ENCODE measurements at places on chromosomes 1 and 21. TPM values are rescaled to one million over a fixed set of nuclear protein-coding genes. Genes with fewer than 3 reads are reported as not detected.

GRCh38 chr1:6625584-6626149 lies 999 bp downstream of the THAP3 start:
- DNase-seq, result no peak
- H3K4me3 ChIP-seq, result peak overlapping the region; percentile 91
- peaks cover 18% of the 10 kb centered on the region for H3K36me3 ChIP-seq
- H3K27me3 ChIP-seq, result no peaks in the 10 kb centered on the region

HSD3B2 gene
- total RNA-seq, result not detected

DNA sequence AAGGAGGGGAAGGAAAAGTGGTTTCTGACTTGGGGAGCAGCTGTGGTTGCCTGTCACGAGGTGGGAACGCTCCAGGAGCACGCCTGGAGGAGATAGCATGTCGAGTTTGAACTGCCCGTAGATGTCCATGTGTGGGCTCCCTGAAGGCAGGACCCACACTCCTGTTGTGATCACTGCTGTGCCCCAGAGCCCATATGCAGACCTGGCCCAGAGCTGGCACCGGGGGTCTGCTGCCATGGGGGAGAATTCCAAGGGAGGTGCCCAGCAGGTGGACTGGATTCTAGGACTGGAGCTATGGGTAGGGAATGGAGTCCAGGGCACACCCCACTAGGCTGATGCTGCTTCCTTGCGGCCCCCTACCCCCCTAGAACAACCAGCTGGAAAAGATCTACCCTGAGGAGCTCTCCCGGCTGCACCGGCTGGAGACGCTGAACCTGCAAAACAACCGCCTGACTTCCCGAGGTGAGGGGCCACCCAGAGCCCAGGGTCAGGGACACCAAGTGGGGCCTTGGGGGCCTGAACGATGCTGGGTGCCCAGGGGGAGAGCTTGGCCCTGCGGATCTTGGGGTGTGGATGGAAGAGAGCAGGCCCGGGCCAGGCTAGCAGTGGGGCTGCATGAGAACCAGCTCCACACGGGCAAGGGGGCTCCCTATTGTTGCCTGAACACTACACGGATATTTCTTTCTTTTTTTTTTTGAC lies 9.3 kb downstream of the PODN start:
- H3K27ac ChIP-seq, result no peak overlapping the region
- H3K36me3 ChIP-seq, result no peaks in the 10 kb centered on the region

DNA sequence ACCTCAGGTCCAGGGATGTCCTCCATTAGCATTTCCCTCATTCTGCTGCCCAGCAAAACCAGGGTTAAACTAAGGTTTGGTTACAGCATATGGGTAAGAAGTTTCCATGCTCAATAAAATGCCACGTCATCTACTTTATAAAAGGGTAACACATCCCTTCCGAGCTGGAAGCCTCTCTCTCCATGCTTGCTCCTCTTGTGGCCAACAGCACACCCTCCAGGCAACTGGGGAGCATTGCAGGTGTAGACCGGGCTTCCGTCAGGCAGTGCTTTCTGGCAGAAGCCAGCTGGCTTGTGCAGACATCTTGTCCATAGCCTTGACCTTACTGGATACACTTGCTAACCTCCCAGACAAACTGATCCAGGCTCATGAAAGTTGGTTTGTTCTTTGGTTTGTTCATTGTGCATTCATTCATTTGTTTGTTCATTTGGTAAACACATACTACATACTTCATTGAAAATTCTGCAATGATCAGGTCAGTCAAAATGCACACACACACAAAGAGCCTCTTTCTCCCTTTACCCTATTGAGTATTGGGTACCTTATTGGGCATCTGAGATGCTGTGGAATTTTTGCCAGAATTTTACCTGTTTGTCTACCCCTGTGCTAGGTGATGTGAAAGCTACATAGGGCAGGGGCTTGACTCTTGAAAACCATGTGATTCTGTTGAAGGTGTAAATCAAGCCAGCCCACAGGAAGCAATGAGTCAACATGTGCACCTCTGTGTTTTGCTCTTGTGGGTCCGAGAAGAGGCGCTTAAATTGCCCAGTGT lies 422.8 kb downstream of the CAMTA1 start:
- DNase-seq, result no peak
- no peaks in the 10 kb centered on the region for H3K4me1 ChIP-seq
- no peak overlapping the region for H3K27ac ChIP-seq
- no peak overlapping the region for H3K4me3 ChIP-seq

DNA sequence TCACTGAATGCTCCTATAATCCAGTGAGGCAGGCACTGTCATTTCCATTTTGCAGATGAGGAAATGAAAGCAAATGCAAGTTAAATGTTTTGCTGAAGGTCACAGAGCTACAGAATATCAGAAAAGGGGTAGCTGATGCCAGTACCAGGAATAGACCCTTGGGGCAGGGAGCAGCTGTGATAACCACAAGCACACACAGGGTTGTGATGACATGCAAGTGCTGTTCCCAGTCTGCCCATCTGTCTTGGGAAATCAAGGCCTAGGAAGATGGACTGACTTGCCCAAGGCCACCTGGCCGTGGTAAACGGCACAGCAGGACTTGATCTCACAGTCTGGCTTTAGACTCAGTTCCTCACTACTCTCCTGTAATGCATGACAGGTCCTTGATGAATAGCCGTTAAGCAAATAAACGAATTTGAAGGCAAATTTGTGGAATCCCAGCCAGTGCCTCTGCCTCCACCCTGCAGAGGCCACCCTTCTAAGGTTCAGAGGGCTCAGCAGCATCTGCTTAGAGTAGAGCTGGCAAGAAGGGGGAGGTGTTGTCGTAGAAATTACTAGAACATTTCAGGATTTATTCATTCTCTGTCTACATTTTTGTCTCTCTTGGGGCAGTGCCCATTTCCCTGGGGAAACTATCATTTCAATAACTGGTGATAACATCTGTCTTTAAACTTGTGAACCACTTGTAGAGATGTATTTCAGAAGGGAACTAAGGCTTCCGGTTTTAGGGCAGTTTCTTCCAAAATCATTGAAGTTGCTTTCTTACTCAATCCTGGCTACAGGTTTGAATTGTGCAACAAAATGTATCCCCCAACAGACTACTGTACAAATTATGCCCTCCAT lies 53.2 kb upstream of the MRPS6 start:
- H3K36me3 ChIP-seq, result peaks cover 20% of the 10 kb centered on the region
- DNase-seq, result no peak
- peaks cover 34% of the 10 kb centered on the region for H3K4me1 ChIP-seq
- H3K27me3 ChIP-seq, result no peaks in the 10 kb centered on the region
- no peak overlapping the region for H3K4me3 ChIP-seq
- peak overlapping the region; percentile 47 for H3K27ac ChIP-seq

- DNase-seq, result no peak
- no peak overlapping the region for H3K27ac ChIP-seq
- no peaks in the 10 kb centered on the region for H3K36me3 ChIP-seq
- peaks cover 8% of the 10 kb centered on the region for H3K4me1 ChIP-seq
- no peaks in the 10 kb centered on the region for H3K27me3 ChIP-seq
Observed at GRCh38 chr1:94989911-94990473, 63.1 kb upstream of the CNN3 start.

PTAFR gene
- 0.99 TPM for total RNA-seq

DNA sequence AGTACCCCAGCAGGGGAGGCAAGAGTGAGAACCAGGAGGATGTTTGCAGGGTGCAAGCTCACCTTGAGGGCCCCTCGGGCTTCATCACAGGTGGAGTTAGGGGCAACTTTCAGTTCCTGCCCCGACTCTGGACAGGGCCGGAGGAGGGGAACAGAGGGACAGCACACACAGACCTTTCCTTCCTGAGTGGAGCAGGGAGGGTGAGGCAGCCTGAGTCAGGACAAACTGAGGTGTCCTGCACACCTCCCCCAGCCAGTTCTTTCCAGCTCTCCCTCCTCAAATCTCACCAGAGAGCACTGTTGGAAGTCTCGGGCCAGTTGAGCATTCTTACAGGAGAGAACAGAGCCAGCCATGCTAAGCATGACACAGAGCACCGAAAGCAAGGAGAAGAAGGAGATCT lies 1.5 kb downstream of the ENTREP3 start:
- H3K36me3 ChIP-seq, result no peaks in the 10 kb centered on the region
- no peaks in the 10 kb centered on the region for H3K27me3 ChIP-seq
- peak overlapping the region; percentile 80 for H3K4me3 ChIP-seq
- H3K27ac ChIP-seq, result no peak overlapping the region
- peaks cover 15% of the 10 kb centered on the region for H3K4me1 ChIP-seq
- no peak for DNase-seq

GRCh38 chr1:81800695-81801650 lies at the start of gene ADGRL2:
Gene ADGRL2, plus strand, starts transcription at chr1:81800934. Its CDS starts 36,051 bp downstream, at chr1:81836985.
- peak; percentile 25 for DNase-seq
- peak within 1 kb of the TSS; percentile 48 for H3K4me3 ChIP-seq
- H3K27me3 ChIP-seq, result peaks cover 63% of the 10 kb centered on the region
- H3K4me1 ChIP-seq, result peaks cover 4% of the 10 kb centered on the region
- no peak within 1 kb of the TSS for H3K27ac ChIP-seq

GLMN gene
- total RNA-seq, result 17.3 TPM

GRCh38 chr1:80258659-80259058 lies 1252.1 kb upstream of the ADGRL4 start:
- H3K36me3 ChIP-seq, result no peaks in the 10 kb centered on the region
- DNase-seq, result no peak

GRCh38 chr1:118989006-118989815 lies 1.1 kb upstream of the TBX15 start:
- H3K27ac ChIP-seq, result peak overlapping the region; percentile 30
- DNase-seq, result no peak
- peaks cover 92% of the 10 kb centered on the region for H3K27me3 ChIP-seq
- H3K4me3 ChIP-seq, result peak overlapping the region; percentile 22
- peaks cover 15% of the 10 kb centered on the region for H3K4me1 ChIP-seq

GRCh38 chr1:170836141-170836540 lies 99.2 kb upstream of the MROH9 start:
- H3K27me3 ChIP-seq, result no peaks in the 10 kb centered on the region
- H3K4me1 ChIP-seq, result no peaks in the 10 kb centered on the region
- no peaks in the 10 kb centered on the region for H3K36me3 ChIP-seq
- no peak overlapping the region for H3K27ac ChIP-seq
- no peak overlapping the region for H3K4me3 ChIP-seq

THEMIS2 gene
- total RNA-seq, result 40.5 TPM

- peaks cover 4% of the 10 kb centered on the region for H3K4me1 ChIP-seq
- H3K27ac ChIP-seq, result no peak overlapping the region
- peaks cover 4% of the 10 kb centered on the region for H3K27me3 ChIP-seq
- H3K4me3 ChIP-seq, result no peak overlapping the region
- H3K36me3 ChIP-seq, result peaks cover 1% of the 10 kb centered on the region
- no peak for DNase-seq
Observed at GRCh38 chr1:171901245-171901644, 59.9 kb downstream of the DNM3 start.

GRCh38 chr21:46436621-46437020 lies 22.1 kb upstream of the DIP2A start:
- DNase-seq, result no peak
- peaks cover 13% of the 10 kb centered on the region for H3K4me1 ChIP-seq
- H3K27ac ChIP-seq, result peak overlapping the region; percentile 83

- no peaks in the 10 kb centered on the region for H3K27me3 ChIP-seq
- H3K4me1 ChIP-seq, result no peaks in the 10 kb centered on the region
- no peak overlapping the region for H3K4me3 ChIP-seq
- no peak for DNase-seq
Observed at GRCh38 chr1:191970116-191970515, 188.1 kb upstream of the RGS18 start.

DNA sequence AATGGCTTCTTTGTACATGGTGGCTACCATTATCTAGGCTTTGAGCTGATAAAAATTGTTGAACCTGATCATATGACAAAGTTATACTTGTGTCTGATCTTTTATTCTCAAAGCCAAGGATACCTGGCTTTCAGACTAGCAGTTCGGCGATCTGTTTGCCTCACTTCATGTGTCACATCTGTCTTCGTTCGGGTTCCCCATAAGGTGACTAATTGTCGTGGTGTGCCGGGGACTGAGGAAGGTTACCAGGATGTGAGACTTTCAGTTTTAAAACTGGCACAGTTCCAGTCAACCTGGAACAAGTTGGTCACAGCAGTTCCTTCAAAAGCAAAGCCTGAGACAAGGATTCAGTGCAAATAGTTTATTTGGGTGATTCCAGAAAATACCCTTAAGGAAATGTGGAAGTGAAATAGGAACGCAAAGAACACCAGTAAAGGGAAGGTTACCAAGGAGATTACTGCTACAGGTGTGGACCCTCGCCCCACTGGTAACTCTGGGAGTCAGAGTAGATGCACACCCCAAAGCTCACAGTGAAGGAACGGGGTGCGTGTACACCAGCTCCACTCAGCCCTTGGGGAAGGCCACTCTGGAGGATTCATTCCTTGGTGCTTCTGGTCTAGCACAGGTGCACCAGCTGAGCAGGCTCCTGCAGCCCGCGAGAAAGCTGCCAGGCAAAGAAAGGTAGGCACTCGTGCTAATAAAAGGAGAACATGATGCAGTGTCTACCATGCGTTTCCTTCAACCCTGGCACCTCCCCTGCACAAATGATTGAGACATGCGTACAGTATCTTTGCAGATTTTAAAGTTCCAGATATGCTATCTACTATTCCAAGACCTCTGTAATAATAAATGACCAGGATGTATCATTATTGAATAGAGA lies 69.0 kb downstream of the VWA5B1 start:
- no peak overlapping the region for H3K27ac ChIP-seq
- peaks cover 3% of the 10 kb centered on the region for H3K4me1 ChIP-seq
- no peaks in the 10 kb centered on the region for H3K36me3 ChIP-seq
- H3K27me3 ChIP-seq, result peaks cover 45% of the 10 kb centered on the region

DNA sequence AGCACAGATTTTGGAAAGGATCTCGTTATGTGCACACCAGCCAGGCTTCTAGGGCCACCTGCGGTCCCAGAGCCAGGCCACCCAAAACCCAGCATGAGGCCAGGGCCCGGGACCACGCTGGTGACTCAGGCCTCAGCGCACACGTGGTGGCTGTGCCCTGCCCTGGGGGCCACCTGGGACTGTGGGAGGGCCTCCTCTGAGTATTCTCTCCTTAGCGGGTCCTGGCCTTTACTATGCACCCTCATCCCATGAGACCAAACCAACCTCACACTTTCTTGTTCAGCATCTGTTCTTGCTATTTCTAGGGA lies 9.9 kb downstream of the WNT9A start:
- no peak for DNase-seq
- H3K4me1 ChIP-seq, result no peaks in the 10 kb centered on the region
- H3K4me3 ChIP-seq, result no peak overlapping the region
- H3K27me3 ChIP-seq, result peaks cover 3% of the 10 kb centered on the region

ADAMTS4 gene
- total RNA-seq, result 3.5 TPM

DNA sequence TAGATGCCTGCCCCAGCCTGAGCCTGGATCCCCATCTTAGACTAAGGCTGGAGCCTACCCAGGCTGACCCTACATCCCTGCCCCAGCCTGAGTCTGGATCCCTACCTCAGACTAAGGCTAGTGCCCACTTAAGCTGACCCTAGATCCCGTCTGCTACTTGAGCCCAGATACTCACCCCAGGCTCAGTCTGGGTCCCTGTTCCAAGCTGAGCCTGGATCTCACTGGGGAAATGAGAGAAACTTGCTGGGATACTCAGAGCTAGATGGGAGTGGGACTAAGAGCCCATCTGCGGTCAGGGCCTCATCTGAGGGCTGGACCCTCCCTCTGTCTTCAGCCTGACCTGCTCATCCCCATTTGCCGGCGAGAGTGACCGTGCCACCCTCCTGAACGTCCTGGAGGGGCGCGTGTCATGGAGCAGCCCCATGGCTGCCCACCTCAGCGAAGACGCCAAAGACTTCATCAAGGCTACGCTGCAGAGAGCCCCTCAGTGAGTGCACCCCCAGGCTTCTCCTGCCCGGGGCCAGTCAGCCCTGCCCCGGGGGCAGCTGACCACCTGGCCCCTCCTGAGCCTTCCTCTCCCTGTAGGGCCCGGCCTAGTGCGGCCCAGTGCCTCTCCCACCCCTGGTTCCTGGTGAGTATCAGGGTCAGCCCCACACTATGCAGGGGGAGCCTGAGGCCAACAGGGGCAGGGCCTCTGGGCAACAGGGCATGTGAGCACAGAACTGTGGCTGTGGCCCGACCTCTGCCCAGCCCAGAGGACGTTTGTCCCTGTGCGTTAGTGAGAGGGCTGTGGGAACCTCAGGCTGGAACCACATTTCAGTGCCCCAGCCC lies 36.8 kb downstream of the TRIM11 start:
- H3K27me3 ChIP-seq, result no peaks in the 10 kb centered on the region
- H3K27ac ChIP-seq, result no peak overlapping the region
- no peak overlapping the region for H3K4me3 ChIP-seq
- H3K36me3 ChIP-seq, result no peaks in the 10 kb centered on the region
- DNase-seq, result no peak
- no peaks in the 10 kb centered on the region for H3K4me1 ChIP-seq

Measured in activated naive CD8-positive, alpha-beta T cell treated with anti-CD3 and anti-CD28 coated beads, Interleukin-2, amount 10 ng/mL, durations not matched to agents 7 days and 5 days (primary cell).